ENCODE measurements at places on chromosomes 5 and 9. TPM values are rescaled to one million over a fixed set of nuclear protein-coding genes. Genes with fewer than 3 reads are reported as not detected.

SLC34A3 gene
- polyA plus RNA-seq: not detected

DNA sequence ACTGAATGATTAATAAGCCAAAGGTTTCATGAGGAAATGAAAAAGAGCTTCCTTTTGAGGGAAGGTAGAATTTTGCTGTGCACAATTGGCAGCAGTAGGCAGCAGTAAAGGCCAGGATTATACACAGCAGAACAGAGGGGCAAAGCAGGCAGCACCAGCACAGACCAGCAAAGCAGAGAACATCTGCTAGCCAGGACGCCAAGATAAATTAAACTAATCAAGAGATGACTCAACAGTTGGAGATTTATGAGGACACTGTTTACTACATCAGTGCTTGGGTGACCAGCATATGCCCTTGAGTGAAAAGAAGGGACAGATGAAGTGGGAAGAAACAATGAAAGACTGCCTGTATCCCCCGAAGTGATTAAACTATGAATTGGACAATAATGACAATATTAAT, 871.4 kb upstream of the CDH10 start:
- no peak for DNase-seq

CSF1R gene
- 10.2 TPM for polyA plus RNA-seq

LMBRD2 gene
- 2.7 TPM for polyA plus RNA-seq

GRCh38 chr9:110835404-110835803, 166.8 kb downstream of the MUSK start:
- no peak for DNase-seq

CCL27 gene
- polyA plus RNA-seq: not detected

- DNase-seq: no peak
Observed at GRCh38 chr9:22919423-22919822, 472.8 kb downstream of the DMRTA1 start.

GRCh38 chr9:6790866-6791265, 33.1 kb downstream of the KDM4C start:
- DNase-seq: no peak

PLAA gene
- polyA plus RNA-seq: 9.1 TPM

- DNase-seq: no peak
Observed at GRCh38 chr9:125906893-125907292, 159.7 kb downstream of the PBX3 start.

DNA sequence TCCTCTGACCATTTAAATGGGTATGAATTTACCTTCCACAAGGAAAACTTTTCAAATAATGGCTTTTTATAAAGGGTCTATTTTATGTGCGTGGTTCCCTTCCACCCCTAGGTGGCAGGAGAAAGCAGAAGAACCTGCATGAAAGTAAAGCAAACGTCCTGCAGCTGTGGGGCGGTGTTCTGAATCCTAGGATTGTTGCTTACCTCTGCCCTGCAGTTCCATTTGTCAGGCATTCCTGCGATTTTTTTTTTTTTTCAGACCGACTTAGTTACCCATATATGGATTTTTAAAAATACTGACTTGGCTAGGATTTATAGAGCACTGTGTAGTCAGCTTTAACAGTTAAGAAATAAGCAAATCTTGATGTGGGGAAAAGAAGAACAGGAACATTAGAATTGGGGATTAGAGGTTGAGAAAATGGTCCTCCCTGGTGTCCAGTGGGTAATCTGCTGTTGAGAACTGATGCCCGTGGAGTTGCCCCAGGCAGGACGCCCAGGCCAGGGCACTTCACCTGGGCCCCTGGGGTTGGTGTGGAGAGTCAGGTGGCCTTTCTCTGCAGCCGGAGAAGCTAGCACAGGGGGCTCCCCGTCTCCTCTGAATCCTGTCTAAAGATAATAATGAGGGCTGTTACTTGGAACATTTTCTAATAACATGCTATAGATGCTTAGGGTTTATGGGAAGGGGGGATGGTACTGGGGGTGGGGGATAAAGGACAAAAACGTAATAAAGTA, 30.4 kb upstream of the LTC4S start:
- peak; percentile 92 for DNase-seq

PTPDC1 gene
- 2.8 TPM for polyA plus RNA-seq

GRCh38 chr5:61120534-61120933, 41.7 kb downstream of the SMIM15 start:
- no peak for DNase-seq

GRCh38 chr9:114925672-114926071, 4.7 kb downstream of the TNFSF8 start:
- no peak for DNase-seq

- DNase-seq: peak; percentile 13
Observed at GRCh38 chr5:139065306-139065705, 132.9 kb downstream of the SIL1 start.

RNF224 gene
- not detected for polyA plus RNA-seq

GLRA1 gene
- polyA plus RNA-seq: not detected

GRCh38 chr9:79660615-79661014, 88.8 kb downstream of the TLE4 start:
- no peak for DNase-seq

DNA sequence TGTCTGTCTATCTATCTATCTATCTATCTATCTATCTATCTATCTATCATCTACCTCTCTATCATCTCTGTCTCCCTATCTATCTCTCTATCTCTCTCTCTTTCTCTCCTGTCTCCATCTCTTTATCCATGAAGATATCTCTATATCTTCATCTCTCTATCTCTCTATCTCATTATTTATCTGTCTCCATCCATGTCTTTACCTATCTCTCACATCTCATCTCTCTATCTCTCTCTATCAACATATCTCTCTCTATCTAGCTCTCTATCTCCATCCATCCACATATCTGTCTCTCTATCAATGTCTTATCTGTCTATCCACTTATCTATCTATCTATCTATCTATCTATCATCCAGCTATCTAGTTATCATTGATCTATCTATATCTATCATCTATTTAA, 292.1 kb upstream of the IRX2 start:
- no peak for DNase-seq

Measured in stomach (tissue), 19 donors.